ENCODE measurements at places on chromosomes 1 and 21. TPM values are rescaled to one million over a fixed set of nuclear protein-coding genes. Genes with fewer than 3 reads are reported as not detected.
A peak's percentile ranks its signal among the peaks of the same experiment; 100 is the strongest.

DNA sequence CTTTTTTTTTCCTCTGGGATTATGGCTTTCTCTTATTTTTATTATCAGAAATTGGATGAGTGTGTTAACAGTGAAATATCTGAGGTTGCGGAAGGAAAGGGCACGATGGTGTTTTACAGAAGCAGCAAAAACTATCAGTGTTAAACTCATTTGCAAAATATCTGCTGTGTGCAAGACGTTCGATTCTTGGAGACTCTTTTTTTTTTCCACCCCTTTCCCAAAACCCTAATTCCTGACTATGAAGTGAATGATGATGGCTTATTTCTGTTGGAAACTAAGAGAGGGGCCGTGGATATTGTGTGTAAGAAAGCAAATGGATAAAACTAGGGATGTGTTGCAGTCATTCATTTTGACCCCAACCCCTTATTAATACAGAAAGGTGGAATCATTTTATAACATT is 677 bp downstream of the NCAM2 start:
- no peak for DNase-seq

- DNase-seq, result no peak
These were observed 40.3 kb downstream of the FHAD1 start for GRCh38 chr1:15287035-15287979.

DNA sequence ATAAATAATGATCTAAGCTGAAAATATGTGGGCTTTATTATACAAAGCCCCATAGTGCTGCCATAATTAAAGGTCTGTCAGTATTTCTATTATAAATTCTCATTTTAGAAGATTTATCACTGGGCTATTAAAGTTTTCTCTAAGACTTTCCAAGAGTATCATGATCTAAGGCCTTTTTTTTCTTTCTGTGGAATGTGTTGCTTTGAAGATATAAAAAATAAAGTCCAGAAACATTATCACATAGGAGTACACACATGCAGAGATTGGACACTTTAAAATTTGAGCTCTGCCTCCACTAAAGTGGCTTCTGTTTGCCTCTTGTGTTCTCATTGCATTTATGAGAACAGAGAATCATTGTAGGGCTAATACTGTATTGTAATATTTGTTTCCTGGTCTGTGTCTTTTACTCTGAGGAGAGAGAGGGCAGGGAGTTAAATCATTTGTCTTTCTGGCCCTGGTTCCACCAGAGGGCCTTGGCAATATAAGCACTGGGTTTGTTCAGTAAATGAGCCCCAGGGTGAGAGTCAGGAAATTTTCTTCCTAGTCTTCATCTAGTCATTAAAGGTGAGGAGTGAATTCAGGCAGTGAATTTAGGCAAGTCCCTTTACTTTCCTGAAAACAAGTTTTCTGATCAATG is 70.2 kb downstream of the NFIA start:
- no peak for DNase-seq

GRCh38 chr1:99644279-99645004 is 1.5 kb upstream of the PALMD start:
- no peak for DNase-seq

The GNPAT gene
- 82.2 TPM for polyA plus RNA-seq

DNA sequence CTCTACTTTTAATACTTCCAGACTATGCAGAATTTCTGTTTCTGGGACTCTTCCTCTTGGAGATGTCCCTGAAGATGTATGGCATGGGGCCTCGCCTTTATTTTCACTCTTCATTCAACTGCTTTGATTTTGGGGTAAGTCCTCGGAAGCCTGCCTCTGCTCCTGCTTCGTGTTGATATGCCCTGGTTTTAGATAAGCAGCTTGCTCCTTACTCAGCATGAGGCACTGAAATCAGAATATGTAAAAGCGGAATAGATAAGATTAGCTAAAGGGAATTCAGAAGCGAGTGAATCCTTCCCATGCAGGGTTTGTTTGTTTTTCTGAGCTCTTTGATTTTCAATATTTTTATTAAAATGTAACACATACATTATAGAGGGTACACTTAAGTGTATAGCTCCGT is 234.7 kb downstream of the CACNA1E start:
- no peak for DNase-seq

DNA sequence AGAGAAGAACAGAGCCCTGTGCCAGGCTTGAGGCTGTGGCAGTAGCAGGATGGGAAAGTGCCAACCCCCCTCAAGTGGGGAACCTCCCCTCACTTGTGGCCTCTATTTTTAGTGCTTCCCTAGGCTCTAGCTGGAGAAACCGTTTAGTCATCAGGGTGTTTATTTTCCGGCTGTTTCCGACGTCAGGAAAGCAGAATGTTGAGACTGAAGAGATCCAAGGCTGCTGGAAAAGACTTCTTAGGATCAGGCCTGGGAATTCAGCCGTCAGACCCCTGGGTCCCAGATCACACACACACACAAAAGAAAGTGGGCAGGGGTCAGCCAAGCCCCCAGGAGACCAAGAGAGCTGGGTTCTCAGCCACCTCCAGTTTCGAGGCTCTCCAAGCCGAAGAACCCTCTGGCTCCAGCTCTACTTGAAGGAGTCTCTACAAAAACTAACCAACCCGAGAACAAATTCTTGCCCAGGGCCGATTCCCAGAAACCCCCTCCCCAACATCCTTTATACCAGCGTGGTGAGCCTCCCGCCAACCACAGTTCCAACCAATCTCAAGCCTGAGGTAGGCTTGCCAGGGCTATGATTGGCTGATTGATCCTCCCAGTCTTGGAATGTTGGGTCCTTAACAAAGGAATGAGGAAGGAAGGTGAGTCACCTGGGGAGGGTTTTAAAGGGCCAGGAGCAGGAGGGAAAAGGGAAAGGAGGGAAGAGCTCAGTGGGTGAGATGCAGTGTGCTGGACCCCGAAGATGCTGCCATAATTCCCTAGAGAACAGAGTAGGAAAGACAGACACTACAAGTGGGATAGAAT is 2.5 kb upstream of the MEF2D start:
- DNase-seq, result peak; percentile 63

The CADM3 gene
- 0.20 TPM for polyA plus RNA-seq

The PKNOX1 gene
- polyA plus RNA-seq, result 31.6 TPM

GRCh38 chr1:5601516-5601915 is 390.7 kb downstream of the NPHP4 start:
- DNase-seq, result no peak

The LCE2B gene
- polyA plus RNA-seq, result not detected

- no peak for DNase-seq
These were observed 183.4 kb downstream of the ZNF281 start for GRCh38 chr1:200226268-200226968.

- no peak for DNase-seq
These were observed 3.8 kb downstream of the ZBTB18 start for GRCh38 chr1:244054924-244055263.

The CHML gene
- 31.5 TPM for polyA plus RNA-seq

DNA sequence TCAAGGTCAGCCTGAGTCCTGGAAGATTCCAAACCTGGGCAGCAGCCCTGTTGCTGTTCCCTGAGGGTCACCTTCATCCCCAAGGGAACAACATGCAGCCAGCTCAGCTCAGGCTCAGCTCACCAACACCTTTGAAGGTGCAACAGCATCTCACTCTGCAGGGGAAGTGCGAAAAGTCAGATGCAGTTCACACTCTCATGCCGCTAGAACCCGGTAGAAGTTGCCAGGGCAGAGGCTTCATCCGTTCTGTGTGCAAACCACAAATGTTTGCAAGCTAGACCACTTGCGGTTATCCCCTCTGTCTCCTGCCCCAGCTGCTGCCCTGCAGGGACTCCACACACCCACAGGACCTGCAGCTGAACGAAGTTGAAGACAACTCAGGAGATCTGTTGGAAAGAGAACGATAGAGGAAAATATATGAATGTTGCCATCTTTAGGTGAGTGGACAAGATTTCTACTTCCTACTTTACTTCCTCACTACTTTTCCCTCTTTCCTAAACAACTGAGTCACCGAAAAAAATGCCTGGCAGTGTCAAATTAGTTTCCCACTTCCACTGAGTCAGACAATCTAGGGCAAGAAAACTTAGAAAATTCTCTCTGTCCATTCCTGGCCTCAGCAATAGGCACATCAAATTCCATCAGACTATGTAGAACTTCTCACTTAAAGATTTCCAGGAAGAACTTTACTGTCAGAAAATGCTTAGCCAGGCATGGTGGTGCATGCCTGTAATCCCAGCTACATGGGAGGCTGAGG is 1.8 kb upstream of the FCRL6 start:
- no peak for DNase-seq

GRCh38 chr1:226635456-226635941 is 86.9 kb downstream of the STUM start:
- DNase-seq, result no peak

- DNase-seq, result no peak
These were observed 106.7 kb upstream of the C8B start for GRCh38 chr1:57072401-57073110.

GRCh38 chr1:109163551-109163950 is 49.6 kb downstream of the ELAPOR1 start:
- DNase-seq, result no peak

GRCh38 chr21:31111093-31111492 is 72.8 kb upstream of the KRTAP19-8 start:
- no peak for DNase-seq
